ENCODE measurements at places on chromosomes 4 and X. TPM values are rescaled to one million over a fixed set of nuclear protein-coding genes. Genes with fewer than 3 reads are reported as not detected.

Gene SMR3B
- total RNA-seq = not detected

GRCh38 chr4:173174594-173175012, 6.0 kb downstream of the GALNT7 start:
- DNase-seq = no peak

- DNase-seq = peak; percentile 27
Observed at GRCh38 chr4:4333265-4333706, 43.2 kb downstream of the ZBTB49 start.

DNA sequence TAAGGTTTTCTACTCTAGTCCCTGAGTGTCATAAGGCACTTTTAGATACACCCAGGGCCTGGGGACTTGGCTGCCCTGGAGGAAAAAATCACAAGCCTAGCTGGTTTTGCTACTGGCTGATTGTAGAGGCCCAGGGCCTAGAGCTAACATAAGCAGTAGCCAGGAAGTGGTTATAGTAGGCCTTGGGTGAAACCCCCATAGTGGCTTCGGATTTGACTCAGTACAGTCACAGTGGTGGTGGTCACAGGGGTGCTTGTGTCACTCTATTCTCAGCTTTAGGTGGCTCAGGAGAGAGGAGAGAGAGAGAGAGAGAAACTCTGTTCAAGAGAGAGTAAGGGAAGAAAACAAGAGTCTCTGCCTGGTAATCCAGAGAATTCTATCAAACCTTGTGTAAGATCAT, 194.5 kb upstream of the EDA2R start:
- no peak for DNase-seq

- no peak for DNase-seq
Observed at GRCh38 chr4:4583606-4584005, 41.8 kb upstream of the STX18 start.

Gene ABRAXAS1
- total RNA-seq = 10.5 TPM

Gene CSAG2
- not detected for total RNA-seq

DNA sequence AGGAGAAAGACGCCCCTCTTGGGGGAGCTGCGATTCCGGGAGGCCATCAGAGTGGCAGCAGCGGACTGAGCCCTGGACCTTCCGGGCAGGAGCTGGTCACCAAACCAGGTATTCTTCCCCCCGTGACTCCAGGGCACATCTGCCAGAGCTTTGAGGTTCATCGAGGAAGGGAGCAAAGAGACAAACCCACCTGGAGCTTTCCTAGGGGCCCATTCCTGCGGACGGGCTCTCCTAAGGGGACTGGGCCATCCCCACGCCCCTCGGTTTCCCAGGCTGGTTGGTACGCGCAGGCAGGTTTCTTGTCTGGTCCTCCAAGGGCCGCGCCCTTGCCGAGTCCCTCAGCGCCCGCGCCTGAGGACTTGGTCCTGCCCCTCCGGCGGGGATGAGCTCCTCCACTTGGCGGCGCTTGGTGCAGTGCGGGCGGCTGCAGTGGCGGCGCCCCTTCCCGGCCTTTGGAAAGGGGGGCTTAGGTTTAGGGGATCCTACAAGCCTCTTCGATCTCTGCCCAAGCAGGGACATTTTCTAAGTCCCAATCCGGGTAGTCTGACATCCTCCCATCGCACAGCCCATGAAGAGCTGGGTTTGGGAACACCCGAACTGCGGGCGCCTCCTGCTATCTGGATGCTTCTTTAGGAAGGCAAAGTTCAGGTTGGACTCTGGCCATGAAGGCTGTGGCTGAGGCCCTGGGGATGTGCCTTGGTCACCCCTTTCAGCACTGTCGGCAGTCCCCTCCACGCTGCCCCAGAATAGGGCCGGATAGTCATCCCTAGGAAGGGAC, 538 bp downstream of the STBD1 start:
- DNase-seq = peak; percentile 72

- DNase-seq = no peak
Observed at GRCh38 chr4:76874176-76874575, 23.8 kb downstream of the SOWAHB start.

Gene MAGEE2
- total RNA-seq = 0.10 TPM

Gene FGFR3
- total RNA-seq = 45.2 TPM

DNA sequence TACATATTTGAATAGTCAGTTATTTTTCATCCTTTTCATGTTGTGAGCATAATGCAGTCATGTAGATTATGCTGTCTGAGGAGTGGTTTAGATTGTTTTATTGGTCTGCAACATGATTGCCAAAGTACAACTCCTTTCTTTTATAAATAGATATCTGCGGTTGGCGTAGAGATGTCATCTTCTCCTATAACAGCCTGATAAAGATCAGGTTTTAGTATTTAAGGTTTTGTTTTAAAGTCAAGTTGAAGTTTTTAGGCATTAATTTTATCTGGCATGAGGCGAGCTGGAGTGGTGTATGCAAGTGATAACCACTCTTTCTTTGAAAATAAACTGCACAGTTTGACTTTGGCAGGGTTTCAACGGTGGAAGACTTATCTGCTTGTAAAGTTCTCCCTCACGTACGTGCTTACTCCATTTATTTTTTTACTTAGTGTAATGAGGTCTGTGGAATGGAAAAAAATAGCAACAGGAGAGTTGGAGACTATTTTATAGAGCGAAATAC, 126.3 kb downstream of the FBXO8 start:
- DNase-seq = no peak

DNA sequence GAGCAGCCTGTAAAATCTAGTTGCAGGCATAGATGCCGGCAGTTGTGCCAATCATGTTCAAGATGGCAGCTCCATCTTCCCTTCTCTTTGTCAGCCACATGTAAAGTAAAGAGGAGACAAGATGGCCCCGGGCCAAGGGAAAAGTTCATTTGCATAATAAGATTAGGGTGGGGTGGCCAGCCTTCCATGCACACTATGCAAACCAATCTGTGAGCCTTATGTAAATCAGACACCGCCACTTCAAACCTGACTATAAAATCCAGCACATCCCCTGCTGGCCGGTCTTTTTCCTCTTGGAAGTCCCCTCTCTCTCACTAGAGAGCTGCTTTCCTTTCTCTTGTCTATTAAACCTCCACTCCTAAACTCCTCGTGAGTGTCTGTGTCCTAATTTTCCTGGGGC, 78.9 kb upstream of the CBR4 start:
- no peak for DNase-seq

- DNase-seq = peak; percentile 18
Observed at GRCh38 chr4:8308144-8308543, 38.6 kb downstream of the HTRA3 start.

DNA sequence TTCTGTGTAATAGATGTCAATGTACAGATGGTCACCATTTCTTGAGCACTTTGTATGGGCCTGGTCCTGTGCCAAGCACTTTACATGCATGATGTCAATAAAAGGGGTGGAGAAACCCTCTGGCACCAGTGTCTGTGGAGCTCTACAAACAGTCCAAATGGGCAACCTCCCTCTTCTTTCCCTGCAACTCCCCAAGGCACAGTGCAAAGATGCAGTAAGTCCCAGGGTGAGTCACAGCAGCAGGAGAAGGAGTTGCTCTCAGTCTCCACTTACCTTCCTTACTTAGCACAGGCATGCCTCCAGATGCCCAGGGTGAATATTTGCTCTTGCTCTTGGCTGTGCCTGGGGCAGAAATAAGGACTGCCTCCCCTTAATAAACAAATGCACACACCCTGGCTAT, 4.3 kb downstream of the OCIAD2 start:
- peak; percentile 64 for DNase-seq

- DNase-seq = no peak
Observed at GRCh38 chr4:82031376-82031927, 342.3 kb downstream of the HNRNPD start.

GRCh38 chr4:122483481-122483880, 27.0 kb upstream of the IL2 start:
- no peak for DNase-seq

Gene ANXA10
- total RNA-seq = not detected

Gene PCDH19
- 0.15 TPM for total RNA-seq

DNA sequence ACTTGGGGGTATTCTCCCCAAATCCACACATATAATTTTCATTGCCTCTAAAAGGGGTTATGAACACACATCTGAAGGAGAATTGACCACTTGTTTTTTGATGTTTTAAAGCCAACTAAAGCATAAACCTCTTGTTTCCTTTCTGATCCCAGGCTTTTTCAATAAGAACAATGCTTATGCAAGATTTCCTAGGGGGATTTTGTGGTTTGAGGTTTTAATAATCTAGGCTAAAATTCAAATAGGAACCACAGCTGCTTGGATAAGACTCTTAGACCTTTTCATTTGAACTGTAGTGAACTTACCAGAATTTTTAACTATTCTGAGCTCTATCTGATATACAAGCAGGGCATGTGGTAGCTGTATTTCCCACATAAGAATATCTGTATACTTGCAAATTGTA, 651.1 kb downstream of the ANKRD50 start:
- DNase-seq = no peak

DNA sequence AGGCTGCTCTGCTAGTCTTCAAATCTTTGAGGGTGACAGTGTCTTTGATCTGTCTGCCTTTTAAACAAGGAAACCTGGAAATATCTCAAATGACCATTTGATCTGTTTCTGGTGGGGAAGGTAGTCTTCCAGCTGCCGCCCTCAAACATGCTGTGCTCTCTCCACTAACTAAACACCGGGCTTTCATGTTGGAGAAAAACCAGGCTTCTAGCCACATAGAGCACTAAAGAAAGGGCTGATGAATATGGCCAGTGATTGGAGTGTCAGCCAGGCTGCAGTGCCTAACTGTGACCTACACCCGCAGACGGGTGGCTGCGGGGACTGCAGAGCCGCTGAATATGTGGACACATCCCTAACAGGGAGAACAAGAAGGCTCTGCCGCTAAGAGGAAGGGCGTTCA, 85.9 kb downstream of the UNC5C start:
- peak; percentile 24 for DNase-seq

DNA sequence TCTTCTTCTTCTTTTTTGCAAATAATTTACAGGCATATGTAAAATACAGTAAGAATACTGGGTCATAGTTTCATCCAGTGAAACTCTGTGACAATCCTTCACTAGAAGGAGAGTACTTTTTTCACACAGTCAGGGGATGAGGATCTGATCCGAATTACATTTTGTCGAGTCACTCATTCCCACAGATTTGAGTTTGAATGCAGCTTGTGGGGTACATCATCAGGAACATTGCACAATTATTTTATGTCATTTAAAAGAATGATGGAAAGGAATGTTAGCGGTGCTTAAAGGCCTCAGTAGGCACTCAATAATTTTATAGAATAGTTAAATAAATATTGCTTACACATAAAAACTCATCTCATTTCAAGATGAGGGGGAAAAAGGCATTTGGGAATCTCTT, 88.6 kb downstream of the CHRNA9 start:
- no peak for DNase-seq

Gene JCHAIN
- 377 TPM for total RNA-seq

Gene SGMS2
- 85.9 TPM for total RNA-seq

DNA sequence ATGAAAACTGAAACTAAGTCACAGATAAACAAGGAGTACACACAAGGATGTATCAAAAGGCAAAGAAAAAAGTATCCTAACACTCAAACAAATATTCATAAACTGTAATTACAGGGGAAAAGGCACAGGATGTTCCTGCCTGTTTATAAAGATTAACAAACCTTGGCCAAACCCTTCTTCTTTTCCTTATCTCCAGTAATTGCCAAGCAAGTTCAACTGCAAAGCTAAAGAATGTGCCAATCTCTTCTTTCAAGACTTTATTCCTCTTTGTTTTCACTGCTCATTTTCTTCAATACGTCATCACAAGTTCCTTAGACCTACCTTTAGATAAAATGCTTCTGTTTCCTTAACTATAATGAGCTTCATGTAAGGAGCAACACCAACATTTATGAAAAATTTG, 171.2 kb downstream of the AMELX start:
- no peak for DNase-seq

Gene XPNPEP2
- 5.1 TPM for total RNA-seq

- no peak for DNase-seq
Observed at GRCh38 chr4:8194306-8195242, 4.5 kb upstream of the SH3TC1 start.

- no peak for DNase-seq
Observed at GRCh38 chrX:81411517-81411916, 209.6 kb downstream of the SH3BGRL start.

- no peak for DNase-seq
Observed at GRCh38 chrX:46961574-46962283, 49.5 kb downstream of the JADE3 start.

Gene SHROOM2
- total RNA-seq = 22.9 TPM

- no peak for DNase-seq
Observed at GRCh38 chr4:167713756-167714155, 378.6 kb upstream of the ANXA10 start.

DNA sequence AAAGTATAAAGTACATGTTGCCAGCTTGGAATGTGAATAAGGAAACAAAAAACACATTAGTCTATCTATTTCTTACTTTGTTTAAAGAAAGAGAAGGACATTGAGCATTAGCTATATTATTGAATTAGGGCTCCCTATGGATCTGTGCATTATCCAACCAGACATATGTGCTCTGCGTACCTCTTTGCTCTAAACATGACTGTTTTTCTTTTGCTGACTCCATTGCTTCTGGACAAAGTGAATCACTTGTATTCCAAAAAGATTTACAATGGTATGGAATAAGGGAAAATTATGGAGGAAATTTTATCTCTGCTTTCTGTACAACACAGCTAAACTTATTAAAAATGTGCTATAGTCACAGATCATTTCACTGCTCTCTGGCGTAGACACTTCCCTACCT, 727.8 kb upstream of the LCORL start:
- no peak for DNase-seq

DNA sequence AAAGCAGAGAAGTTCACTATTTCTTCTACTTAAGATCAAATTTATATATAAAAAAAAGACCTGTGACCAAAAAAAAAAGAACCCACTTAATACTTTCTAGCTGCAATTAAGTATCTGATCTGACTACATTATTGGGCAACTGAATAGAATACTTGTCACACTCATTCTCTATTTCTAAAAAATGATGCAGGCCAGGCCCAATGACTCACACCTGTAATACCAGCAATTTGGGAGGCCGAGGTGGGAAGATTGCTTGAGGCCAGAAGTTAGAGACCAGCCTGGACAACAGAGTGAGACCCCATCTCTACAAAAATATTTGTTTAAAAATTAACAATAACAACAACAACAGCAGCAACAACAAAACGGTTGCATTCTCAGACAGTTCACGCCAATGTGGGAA, 108.8 kb upstream of the BMP2K start:
- DNase-seq = no peak

GRCh38 chrX:101682723-101683122, 23.1 kb upstream of the ARMCX2 start:
- no peak for DNase-seq

Gene GAGE12H
- not detected for total RNA-seq

DNA sequence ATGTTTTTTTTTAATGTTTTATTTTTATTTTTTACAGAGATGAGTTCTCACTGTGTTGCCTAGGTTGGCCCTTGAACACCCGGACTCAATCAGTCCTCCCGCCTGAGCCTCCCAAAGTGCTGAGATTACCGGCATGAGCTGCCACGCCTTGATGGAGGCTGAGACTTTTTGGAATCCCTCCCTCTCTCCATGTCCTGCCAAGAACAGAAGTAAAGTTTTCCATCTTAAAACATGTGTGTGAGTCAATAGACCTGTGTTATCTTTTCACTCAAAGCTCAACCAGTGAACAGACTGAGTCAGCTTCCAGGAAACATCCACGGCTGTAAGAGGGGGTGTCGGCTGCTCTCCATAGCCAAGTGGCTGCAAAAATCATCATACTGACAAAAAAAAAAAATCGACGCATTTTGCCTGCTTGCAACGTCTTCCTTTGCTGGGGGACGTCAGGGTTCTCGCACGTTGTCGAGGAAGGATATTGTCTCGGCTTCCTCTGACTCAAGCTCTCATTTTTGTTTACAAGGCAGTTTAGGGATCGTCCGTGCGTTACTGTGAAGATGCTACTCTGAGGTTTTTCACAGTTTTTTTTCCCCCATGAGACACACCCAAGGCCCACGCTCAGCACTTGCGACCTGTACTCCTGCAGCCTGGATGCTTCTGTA, 10.0 kb upstream of the ASMTL start:
- DNase-seq = peak; percentile 36
